ENCODE measurements at places on chromosomes 12 and 14.

DNA sequence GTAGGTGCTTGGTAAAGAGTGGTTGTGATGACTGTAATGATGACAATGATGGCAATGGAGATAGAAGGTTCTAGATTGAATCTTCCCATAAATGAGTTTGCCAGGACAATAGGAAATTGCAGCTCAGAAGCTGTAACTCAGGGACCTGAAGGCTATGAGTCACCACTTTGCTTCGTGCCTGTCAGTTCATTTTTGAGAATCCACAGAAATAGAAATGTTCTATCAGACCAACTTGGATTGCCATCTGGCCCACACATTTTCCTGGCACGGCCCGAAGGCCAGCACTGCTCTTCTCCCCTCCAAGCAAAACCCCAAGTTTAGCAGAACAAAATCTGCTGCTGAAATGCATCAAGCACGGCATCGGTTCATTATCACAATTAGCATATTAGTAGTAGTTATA is 1127.0 kb downstream of the BCL11B start:
- DNase-seq: no peak

- no peak for DNase-seq
Observed at GRCh38 chr14:88746052-88746451, 46.7 kb downstream of the EML5 start.

GRCh38 chr12:54037360-54038283 is 4.8 kb downstream of the HOXC5 start:
- no peak for DNase-seq

- no peak for DNase-seq
Observed at GRCh38 chr14:88985654-88986053, 161.2 kb downstream of the TTC8 start.

DNA sequence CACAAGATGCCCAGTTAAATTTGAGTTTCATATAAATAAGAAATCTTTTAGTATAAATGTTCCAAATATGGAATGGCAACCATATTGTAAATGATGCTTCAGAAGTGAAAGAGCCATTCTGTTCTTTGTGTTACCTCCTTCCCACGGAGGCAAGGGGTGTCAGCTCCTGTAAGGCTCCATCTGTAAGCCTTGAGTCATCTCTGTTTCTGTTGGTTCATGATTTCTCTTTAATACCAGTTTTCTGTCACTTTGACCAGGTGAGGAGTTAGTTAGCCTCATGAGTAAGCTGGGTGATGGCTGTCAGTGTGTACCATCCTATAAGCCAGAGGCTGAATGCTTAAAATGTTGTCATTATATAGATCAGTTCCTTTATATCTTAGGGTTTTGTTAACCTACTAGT is 61.9 kb downstream of the TMEM30B start:
- DNase-seq: no peak

DNA sequence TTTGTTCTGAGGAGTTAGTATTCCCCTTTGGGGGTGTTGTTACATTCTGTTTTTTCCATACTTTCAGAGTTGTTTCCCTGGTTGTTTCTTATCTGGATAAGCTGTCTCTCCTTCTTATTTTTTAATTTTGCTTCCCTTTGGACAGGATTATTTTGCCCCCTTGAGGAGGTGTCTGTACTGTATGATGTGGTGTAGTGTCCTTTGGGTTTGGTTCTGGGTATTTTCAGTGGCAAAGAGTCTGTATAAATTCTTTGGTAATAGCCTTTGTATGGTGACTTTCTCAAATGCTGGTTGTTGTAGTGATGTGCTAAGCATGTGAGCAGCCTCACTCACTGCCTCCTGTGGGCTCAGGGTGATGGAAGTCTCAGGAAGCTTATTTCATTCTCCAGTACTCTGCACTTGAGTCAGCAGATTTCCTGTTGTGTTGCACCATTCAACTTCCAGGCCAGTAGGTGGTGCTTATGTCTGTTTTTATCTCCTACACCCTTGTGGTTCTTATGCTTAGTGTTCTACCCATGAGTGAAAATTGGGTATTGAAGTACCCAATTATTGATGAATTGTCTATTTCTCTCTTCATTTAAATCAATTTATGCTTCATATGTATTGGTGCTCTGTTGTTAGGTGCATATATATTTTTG is 103.3 kb upstream of the PMCH start:
- no peak for DNase-seq

- DNase-seq: no peak
Observed at GRCh38 chr14:75125617-75126016, 1.2 kb downstream of the NEK9 start.

DNA sequence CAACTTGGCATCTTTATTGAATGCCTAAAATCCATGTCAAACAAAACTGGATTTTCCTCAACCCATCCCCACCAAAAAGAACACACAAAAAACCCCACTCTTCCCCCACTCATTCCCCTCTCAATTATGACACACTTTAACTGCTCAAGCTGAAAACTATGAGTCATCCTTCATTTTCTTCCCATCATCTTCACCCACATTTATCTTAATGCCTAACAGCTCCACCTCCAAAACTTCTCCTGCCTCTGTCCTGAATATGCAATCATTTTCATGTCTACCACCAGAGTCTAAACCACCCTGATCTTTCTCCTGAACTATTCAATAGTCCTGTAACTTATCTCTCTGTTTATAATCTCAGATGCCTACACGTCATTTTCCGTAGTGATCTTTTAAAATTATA is 239.7 kb downstream of the BCAT1 start:
- no peak for DNase-seq

GRCh38 chr12:122189626-122190475 is 6.9 kb downstream of the LRRC43 start:
- no peak for DNase-seq

DNA sequence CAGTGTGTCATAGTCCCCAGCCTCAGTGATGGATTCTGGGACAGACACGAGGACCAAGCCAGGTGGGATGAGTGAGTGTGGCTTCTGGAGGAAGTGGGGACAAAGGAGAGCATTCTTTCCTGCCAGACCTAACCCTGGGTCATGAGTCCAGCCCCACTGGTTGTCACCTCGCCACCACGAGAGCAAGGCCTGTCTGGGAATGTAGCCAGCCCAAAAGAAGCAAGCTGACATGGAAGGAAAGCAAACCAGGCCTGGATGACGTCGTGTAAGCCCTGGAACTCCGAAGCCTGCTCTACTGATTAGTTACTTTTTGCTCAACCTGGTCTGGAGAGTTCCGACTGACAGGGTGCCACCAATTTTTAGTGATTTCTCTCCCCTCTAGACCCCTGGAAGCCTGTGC is 105.9 kb downstream of the SINHCAF start:
- DNase-seq: no peak

DNA sequence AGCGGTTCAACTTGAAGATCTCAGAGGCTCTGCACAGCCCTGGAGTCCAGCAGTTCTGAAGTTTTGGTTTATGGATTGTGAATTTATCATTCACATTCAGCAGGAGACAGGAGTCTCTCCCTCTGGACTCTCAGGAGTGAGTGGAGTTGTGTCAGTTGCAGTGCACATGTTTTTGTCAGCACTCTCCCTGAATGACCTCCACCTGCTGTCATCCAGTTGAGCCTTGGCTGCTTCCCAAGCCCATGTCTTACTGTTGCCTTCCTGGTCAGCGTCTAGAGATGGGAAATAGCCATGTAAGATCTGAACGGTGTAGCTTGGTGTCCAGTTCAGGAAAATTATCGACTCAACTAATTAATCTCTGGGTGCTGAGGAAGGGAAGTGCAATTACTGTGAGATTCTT is 133.2 kb downstream of the PRKCH start:
- no peak for DNase-seq

GRCh38 chr12:100463661-100464060 is 10.0 kb upstream of the NR1H4 start:
- DNase-seq: no peak

DNA sequence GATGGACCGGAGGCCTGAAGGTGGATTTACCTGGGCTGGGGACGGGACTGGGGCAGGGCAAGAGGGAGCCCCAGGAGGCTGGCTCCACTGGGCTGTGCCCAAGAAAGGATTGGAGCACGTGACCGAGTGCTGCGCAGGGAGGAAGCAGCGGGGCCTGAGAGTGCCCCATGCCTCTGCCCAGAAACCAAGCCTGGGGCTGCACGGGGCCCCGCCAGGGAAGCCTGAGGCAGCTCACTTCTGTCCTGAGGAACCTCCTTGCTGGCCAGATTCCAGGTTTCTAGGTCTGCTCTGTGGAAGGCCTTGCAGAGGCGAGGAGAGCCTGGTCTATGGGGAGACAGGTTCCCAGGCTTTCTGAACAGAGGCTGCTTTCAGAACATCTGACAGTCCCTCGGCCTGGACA is 10.4 kb downstream of the NGB start:
- DNase-seq: no peak

- no peak for DNase-seq
Observed at GRCh38 chr12:12812618-12813119, 477 bp upstream of the DDX47 start.

GRCh38 chr12:48084066-48084465 is 21.8 kb downstream of the SENP1 start:
- DNase-seq: no peak

DNA sequence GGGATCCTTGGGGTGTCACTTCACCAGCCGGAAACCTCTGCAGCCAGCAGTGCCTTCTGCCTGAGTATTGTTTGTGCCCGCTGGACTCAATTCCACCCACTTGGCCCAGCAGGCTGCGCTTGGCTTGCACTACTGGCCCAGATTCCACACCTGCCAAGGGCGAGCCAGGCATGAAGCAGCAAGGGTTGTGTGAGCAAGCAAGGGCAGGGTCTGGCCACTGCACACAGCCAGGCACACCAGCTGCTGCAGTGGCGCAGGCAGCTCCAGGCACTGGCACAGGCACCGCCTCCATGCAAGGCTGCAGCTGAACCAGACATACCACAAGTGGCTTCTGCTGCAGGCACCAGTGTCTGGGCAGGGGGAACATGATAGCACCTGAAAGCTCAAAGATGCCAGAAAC is 99.5 kb downstream of the NUAK1 start:
- DNase-seq: no peak
